Transverse colon (tissue), 4 donors: ENCODE measurements at places on chromosomes 13 and 19. TPM values are rescaled to one million over a fixed set of nuclear protein-coding genes. Genes with fewer than 3 reads are reported as not detected.

The NCAN gene
- not detected for total RNA-seq

The LPAR2 gene
- total RNA-seq = 19.2 TPM

The CRB3 gene
- 57.9 TPM for total RNA-seq

The DUS3L gene
- 28.3 TPM for total RNA-seq

The ACP7 gene
- not detected for total RNA-seq

The FBXO17 gene
- total RNA-seq = 2.4 TPM

The CDX2 gene
- total RNA-seq = 199 TPM

The NOVA2 gene
- total RNA-seq = 0.41 TPM

The GNG7 gene
- 5.7 TPM for total RNA-seq

The RB1 gene
- 18.6 TPM for total RNA-seq

The EID2B gene
- 1.5 TPM for total RNA-seq

The SYMPK gene
- total RNA-seq = 117 TPM

The CASP14 gene
- total RNA-seq = not detected

The FREM2 gene
- 2.2 TPM for total RNA-seq

The ZNF808 gene
- total RNA-seq = 21.5 TPM

The ZNF829 gene
- total RNA-seq = 1.9 TPM
